Ureter (tissue), 1 donor: ENCODE measurements at places on chromosomes 13 and 19. TPM values are rescaled to one million over a fixed set of nuclear protein-coding genes. Genes with fewer than 3 reads are reported as not detected.

SPTBN4 gene
- 2.6 TPM for total RNA-seq

SHANK1 gene
- 0.29 TPM for total RNA-seq

DCLK1 gene
- 13.5 TPM for total RNA-seq

MCF2L gene
- total RNA-seq: 115 TPM
